ENCODE measurements at places on chromosomes 5 and 9.

DNA sequence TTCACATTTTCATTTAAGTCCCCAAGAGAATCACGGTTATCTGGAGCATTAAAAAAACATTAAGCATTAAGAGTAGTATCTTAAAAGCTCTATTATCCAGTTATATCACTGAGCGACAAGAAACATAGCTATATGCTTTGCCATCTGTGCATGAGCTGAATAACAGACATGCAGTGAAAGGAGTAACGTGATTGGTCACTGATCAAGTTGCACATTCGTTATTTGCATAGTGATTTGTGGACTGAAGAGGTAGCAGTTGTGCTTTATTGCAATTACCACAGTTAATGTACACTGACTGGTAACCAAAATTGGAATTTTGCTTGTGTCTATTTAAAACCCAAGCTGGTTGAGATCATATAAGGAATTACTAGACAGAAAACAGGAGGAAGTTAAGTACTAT is 107.4 kb downstream of the MCTP1 start:
- no peak for DNase-seq

DNA sequence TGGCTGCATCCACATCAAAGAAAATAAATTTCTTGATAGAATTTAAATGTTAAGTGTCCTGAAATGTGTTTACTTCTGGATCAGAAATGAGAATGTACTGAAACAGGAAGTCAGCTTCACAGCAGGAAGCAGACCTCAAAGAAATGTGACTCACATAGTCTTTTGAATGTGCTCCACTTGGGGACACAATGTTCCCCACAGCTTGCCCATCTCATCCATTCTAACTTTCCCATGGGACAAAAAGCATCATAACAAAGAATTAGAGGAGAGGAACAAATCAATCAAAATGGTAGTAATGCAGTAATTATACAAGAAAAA is 85.7 kb downstream of the GRAMD2B start:
- no peak for DNase-seq

DNA sequence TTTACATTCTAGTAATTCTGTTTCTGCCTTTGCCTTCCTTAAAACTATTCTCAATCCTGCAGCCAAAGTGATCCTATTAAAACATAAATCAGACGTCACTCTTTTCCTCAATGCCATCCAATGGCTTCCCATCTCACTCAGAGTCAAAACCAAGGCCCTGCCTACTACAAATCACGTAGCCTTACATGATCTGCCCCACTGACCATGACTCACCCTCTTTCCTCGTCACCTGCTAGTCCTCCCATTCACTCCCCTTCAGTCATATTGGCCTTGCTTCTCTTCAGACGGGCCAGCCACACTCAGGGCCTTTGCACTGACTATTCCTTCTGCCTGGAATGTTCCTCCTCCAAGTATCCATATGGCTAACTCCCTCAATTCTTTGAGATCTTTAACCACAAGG is 39.0 kb upstream of the DMXL1 start:
- no peak for DNase-seq

GRCh38 chr5:173271419-173271818 is 36.4 kb upstream of the NKX2-5 start:
- no peak for DNase-seq

DNA sequence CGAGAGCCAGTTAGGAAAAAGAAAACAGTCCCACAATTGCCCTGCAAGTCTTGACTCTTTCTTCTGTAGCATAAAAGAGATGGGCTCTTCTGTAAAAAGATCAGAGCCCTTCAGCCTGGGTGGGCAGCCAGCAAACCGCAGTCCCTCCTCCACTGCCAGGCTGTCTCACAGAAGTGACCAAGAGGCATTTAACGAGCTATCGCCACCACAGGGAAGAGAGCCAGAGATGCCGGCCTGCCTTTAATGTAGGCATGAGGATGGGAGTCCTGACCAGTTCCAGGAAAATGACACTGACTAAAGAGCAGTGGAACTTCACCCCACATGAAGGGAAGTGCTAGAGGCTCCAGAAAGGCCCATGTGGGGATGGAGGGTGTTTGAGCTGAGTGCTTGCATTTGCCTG is 264.6 kb downstream of the NDUFS4 start:
- no peak for DNase-seq

- DNase-seq, result no peak
These were observed 24.0 kb downstream of the TMOD1 start for GRCh38 chr9:97525451-97525850.

DNA sequence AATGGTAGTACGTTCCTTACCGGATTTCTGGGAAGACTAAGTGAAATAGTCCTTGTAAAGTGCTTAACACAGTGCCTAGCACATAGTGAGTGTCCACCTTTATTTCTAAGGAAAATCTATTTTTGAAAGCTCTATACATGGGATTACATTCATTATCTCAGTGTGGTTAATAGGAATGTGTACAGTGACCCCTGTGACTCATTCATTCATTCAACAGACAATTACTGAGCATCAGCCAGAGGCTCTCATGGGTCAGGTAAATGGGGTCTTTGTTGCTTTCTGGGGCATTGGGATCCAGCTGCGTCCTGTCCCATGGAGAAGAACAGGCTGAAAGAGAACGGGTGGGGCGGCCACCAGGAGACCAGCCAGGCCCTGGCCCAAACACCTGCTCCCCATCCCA is 226.2 kb upstream of the TBC1D2 start:
- no peak for DNase-seq

DNA sequence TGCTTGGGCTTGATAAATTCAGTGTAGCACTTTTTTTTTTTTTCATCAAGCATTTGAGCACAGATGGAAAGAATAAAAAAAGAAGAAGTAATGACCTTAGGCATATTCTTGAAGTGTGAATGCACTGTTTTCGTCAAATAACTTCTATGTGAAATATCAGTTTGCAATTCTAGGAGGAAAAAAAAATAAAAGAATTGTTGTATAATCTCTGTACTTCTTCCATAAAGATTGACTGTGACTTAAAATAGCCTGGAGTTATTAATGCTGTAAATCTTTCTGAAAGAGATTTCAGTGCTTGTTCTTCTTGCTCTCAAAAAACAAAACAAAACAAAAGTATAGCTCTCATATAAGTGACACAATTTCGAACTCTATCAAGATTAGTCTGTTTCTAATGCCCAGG is 536.9 kb upstream of the ZNF608 start:
- DNase-seq, result no peak

- no peak for DNase-seq
These were observed 54.5 kb downstream of the DOCK8 start for GRCh38 chr9:269081-269711.

- DNase-seq, result no peak
These were observed 48.6 kb downstream of the DUSP1 start for GRCh38 chr5:172722327-172722815.

GRCh38 chr5:67146574-67146973 is 50.0 kb downstream of the CD180 start:
- DNase-seq, result no peak

DNA sequence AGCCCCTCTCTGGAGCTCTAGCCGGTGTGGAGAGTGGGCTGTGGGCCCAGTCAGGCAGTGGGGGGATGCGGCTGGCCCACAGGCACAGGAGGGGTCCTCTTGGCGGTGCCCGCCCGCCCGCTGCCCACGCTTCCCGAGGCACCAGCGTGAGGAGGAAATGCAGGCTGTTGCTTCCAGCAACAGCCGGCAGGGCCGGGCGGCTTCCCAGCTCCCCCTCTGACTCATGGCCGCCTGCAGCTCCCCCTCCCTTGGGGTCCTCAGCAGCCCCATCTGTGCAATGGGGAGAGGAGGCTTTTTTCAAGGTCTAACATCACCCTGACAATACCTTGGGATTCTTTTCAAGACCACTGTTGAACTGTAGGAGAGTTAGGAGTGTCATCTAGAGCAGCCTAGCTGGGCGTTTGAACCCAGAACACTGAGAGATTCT is 10.4 kb downstream of the CXXC5 start:
- DNase-seq, result no peak

GRCh38 chr9:133571896-133572595 is 37.1 kb downstream of the FAM163B start:
- DNase-seq, result no peak

DNA sequence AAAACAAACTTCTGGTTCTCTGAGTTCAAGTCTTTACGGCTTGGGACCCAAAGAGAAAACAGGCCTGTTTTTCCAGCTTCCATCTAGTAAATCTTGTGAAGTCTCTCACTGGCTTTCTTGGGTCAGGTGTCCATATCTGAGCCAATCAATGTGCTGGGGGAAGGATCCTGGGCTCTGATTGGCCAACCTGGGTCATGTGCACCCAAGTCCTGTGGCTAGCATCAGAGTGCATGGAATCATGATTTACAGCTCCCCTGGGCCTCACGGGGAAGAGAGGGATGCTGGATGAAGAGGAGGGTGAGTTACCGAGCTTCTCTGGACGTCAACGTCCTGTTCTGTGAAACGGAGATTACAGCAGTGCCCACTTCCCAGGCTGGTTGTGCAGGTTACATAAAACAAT is 19.4 kb downstream of the CXCL14 start:
- DNase-seq, result no peak

DNA sequence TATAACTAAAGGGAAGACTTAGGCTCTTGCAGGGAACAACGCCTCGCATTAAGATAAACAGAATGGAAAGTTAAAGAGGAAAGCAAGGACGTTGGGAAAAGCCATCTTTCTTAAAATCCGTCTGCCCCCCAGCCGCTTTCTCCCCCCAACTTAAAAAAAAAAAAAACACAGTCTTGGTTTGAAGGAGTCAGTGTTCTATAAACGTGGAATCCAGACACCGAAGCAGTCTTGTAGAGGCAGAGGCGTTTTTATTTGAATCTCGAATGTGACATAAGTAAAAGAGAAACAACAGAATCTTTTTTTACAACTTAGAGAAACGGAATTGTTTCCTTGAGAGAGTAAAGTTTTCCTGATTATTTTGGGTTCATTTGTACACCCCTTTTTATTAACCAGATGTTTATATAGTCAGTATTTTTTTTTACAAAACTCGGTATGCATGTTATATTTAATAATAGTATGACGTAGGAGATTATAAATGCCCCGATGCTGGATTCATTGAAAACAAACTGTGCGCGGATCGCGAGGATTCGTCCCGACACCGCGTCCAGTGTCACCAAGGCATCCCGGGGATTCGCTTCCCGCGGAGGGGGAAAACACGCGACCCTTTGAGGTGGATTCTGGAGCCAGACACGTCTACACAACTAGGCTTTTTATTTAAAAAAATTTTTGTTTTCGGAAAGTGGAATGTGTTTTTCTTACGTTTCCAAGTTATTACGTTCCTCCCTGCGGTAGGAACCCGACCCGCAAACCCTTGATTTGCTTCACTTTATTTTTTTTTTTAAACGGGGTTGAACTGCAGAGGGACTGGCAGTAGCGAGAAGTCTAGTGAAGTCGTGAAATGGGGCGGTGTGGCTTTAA is 6.7 kb downstream of the PTCH1 start:
- no peak for DNase-seq

DNA sequence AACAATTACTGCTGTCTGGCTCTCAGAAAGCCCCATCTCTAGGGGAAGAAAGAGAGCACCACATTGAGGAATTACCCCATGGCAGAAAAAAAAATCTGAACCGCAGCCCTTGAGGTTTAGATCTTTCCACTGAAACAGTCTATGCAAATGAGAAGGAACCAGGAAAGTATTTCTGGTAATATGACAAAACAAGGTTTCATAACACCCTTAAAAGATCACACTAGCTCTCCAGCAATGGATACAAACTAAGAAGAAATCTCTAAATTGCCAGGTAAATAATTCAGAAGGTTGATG is 427.1 kb downstream of the PRELID2 start:
- no peak for DNase-seq

- no peak for DNase-seq
These were observed 2.8 kb downstream of the PITX1 start for GRCh38 chr5:135030956-135031812.

- DNase-seq, result peak; percentile 33
These were observed 735 bp upstream of the RPL26L1 start for GRCh38 chr5:172958331-172959046.

GRCh38 chr9:89177012-89177943 is 1.3 kb downstream of the SHC3 start:
- DNase-seq, result no peak

DNA sequence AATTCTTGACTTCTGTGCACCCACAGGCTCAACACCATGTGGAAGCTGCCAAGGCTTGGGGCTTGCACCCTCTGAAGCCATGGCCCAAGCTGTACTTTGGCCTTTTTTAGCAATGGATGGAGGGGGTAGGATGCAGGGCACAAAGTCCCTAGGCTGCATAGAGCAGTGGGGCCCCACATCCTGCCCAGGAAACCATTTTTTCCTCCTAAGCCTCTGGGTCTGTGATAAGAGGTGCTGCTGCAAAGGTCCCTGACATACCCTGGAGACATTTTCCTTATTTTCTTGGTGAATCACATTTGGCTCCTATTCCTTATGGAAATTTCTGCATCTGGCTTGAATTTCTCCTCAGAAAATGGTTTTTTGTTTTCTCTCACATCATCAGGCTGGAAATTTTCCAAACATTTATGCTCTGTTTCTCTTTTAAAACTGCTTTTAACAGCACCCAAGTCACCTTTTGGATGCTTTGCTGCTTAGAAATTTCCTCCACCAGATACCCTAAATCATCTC is 482.7 kb upstream of the TLE4 start:
- DNase-seq, result no peak

GRCh38 chr5:80318212-80318611 is 1.6 kb upstream of the SPZ1 start:
- no peak for DNase-seq

GRCh38 chr5:133962801-133963476 is 5.5 kb downstream of the C5orf15 start:
- no peak for DNase-seq

GRCh38 chr5:128765448-128766061 is 199.7 kb upstream of the SLC27A6 start:
- DNase-seq, result no peak

DNA sequence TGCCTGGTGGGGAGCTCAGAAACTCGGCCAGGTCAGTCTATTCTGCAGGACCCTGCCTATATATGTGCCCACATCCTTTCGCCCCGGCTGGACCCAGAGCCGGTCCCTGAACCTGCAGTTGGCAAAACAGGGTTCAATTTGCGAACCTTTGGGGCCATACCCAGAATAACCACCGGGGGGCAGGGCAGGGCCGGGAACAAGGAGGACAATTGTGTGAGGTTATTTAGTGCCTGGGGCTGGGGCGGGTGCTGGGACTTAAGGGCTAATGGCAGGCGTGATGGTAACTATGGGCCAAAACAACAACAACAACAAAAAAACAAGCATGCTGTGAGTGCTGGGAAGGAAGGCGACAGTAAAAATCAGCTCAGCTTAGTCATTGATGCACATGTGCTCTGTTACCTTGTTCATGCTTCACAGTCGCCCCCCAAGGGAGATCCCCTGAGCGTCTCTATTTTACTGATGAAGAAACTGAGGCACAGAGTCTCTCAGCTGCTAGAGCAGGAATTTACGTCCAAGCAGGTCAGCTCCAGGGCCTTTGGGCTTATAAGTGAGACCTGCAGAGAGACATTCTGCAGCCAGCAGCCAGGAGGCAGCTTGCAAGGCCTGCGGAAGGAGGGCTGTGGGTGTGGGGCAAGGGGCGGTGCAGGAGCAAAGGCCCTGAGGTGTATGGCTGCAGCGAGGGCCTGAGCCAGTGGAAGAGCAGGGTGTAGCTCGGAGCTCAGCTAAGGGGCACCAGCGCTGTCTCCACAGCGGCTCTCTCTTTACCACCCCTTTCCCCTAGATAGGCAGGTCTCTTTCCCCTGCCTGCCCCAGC is 106.0 kb downstream of the PHF2 start:
- no peak for DNase-seq

Data from GF-D8 (cell line).